Stimulated activated CD8-positive, alpha-beta memory T cell treated with anti-CD3 and anti-CD28 coated beads, Interleukin-2, amount 100 ng/mL, for 1 hour (primary cell): ENCODE measurements at places on chromosomes 3 and 15.

GRCh38 chr3:97979610-97980009, 7.4 kb upstream of the RIOX2 start:
- no peak for DNase-seq

- no peak for DNase-seq
Measured at GRCh38 chr3:118792191-118792590, 242.5 kb downstream of the IGSF11 start.

DNA sequence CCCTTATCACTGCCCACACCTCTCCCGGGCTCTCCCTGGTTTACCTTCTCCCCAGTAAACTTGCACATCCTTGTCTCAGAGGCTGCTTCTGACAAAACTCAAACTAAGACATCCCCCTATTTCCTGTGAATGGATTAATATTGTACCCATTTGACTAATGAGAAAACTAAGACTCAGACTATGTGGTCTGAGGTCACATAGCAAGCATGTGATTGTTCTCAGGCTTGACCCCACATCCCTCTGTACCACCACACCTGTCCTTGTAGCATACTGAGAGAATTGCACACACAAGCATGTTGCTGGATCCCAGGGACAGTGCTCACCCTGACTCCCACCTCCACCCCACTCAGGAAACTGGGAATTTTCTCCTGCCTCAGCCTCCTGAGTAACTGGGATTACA, 90.7 kb upstream of the HES1 start:
- no peak for DNase-seq

DNA sequence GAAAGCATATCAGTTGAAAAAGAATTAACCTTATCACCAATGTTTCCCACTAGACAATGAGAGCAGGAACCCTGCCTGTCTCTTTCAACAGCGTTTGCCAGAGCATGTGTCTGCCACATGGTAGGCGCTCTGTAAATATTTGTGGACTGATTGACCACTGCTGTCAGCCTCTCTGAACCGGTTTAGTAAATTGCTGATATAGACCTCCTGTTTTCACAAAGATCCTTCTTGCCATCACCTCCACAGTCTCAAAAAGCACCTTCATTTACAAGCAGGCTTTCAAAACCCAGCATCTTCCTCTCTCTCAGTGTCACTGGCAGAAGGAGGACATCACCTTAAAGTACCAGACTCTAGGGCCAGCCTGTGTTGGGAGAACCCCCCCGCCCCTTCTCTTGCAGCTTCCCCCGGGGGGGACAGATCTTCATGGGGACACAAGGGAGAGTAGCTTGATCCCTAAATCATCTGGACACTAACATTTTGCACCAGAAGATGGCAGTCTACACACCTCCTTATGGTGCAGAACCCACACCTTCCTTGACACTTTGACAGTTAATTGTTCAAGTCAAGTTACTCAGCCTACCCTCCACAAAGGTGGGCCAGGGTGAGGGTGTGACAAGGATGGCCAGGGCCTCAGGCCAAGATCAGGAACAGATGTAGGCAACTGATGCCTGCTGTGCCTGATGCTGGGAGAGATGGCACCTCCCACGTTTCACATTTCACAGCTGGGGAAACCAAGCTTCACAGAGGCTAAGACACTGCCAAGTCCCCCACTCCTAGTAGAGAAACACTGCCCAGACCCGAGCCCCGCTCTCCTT, 37.8 kb upstream of the USP3 start:
- peak; percentile 3 for DNase-seq

DNA sequence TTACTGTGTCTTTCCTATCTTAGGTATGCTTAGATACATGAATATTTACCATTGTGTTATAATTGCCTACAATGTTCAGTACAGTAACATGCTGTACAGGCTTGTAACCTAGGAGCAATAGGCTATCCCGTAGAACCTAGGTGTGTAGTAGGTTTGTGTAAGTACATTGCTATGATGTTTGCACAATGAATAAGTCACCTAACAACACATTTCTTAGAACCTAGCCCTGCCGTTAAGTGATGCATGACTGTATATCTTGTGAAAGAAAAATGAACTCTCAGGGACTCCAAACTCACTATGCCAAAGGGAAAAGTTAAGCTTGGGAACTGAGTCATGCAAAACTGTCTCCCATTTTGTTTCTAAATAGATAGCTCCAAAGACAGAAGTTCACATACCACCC, 91.5 kb upstream of the ACP3 start:
- no peak for DNase-seq

DNA sequence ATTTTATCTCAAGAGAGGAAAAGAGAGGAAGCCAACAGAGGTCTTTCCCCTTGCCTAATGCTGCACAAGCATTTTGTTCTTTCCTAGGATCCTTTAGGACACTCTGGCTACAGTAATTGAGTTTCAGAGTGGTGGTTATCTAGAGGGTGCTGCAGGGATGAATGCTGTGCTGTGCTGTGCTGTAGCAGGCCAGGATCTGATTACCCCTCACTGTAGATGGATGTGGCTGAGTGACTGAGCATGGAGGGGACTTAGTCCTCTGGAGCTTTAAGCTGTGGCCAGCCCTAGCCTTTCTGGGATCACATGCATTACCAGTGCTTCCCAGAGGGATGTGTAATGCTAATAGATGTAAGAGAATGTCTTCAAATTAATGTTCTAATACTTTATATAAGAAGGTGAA, 94.8 kb downstream of the SLC9A9 start:
- DNase-seq, result no peak

GRCh38 chr15:30791239-30792175, 112.2 kb upstream of the FAN1 start:
- DNase-seq, result no peak

- no peak for DNase-seq
Measured at GRCh38 chr3:24306518-24306917, 188.1 kb downstream of the THRB start.

DNA sequence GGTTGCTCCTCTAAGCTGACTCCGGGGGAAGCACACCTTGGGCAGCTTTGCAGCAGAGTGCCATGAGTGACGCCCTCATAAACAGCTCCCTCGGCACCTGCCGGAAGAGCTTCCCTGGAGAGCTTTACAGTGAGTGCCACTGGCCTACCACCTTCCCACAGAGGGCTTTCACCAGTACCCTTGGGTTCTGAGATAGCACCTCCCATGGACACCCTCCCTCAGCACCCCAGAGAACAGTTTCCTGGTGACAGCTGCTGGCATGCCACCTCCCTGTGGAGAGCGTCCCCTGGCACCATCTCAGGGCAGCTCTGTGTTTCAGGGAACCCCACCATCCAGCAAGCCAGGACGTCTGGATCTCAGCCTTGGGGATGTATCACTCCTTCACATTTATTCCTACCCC, 49.1 kb downstream of the RUBCN start:
- no peak for DNase-seq

- DNase-seq, result no peak
Measured at GRCh38 chr15:68719672-68720071, 101.0 kb downstream of the ANP32A start.

DNA sequence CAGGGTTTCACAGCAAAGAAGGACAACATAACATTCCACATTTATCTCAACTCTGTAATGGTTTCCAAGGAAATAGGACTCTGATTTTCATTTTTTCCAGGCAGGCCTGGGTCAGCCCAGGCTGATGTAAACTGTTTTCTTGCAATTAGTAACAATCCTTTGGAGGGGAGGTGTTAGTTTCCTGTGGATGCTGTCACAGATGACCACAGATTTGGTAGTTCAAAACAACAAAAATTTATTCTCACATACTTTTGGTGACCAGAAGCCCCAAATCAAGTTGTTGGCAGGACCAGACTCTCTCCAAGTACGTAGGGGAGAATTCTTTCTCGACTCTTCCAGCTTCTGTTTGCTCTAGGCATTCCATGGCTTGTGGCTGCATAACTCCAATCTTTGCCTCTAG, 88.0 kb downstream of the EDEM1 start:
- no peak for DNase-seq

- no peak for DNase-seq
Measured at GRCh38 chr15:31297575-31298456, 28.8 kb upstream of the KLF13 start.

DNA sequence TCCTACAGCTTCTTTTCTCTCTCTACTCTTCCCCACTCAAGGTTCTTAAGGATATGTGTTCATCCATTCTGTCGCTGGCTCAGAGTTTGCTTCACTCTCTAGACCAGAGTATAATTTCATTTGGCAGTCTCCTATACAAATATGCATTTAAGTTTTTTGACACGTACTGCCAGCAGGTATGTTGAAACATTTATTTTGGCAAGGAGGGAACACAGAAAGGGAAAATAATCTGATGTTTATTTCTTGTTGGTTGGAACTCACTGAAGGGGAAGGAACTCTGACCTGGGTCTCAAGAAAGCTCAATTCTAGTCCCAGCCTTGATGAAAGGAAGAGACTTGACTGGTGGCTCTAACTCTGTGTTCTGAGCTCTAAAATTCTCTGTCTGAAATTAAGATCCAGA, 21.6 kb downstream of the FANCD2 start:
- DNase-seq, result no peak

- DNase-seq, result no peak
Measured at GRCh38 chr3:194139071-194139813, 3.3 kb downstream of the HES1 start.

DNA sequence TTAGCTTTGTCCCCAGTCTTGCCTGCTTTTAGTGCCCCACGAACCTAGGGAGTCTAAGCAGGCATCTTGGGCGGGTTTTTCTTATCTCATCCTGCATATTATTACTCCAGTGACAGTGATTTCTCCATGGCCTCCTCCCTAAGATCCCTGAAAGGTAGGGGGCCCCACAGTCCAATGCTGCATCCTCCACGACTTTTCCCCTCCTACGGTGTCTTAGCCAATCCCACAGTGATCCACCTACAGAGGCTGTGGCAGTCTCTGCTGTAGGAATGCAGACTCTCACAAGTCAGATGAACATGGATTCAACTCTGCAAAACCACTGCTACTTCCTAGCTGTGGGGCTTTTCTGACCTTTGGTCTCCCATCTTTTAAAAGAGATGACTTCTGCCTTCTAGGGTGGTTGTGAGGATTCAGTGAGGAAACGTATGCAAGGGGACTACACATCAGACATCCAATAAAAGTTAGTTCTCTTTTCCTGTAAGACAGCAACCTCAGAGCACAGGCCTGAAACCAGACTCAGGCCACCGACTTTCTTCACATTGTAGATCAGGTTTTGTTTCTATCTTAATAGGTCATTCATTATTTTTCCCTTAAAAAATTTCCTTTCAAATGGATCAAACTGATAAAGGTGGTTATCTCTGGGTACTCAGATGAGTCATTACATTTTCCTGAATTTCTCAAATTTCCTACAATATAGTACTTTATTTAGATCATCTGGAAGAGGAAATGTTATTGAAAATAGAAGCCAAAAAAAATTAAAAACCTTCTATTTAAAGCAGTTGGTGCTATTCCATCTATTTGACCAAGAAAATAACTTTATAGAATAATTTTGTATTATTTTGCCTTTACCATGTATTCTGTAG, 23.2 kb downstream of the ILDR1 start:
- no peak for DNase-seq

GRCh38 chr3:15065550-15066007, 464 bp upstream of the MRPS25 start:
- DNase-seq, result no peak

DNA sequence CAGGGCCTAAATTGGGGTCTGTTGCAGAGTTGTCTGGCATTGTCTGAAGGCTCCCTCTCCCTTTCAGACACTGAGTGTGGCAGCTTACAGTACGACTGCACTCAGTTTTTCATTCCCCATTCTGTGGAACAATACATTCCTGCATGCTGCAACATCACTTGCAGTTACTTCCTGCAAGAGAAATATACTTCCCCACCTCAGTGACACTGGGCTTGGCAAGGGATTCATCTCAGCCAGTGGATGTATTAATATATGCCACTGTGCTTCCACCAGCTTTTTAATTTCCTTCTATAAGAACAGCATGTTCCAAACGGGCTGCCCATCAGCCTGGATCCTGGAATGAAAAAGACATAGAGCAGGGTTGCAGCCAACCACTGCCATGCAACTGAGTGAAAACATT, 23.1 kb downstream of the B3GALNT1 start:
- DNase-seq, result no peak

DNA sequence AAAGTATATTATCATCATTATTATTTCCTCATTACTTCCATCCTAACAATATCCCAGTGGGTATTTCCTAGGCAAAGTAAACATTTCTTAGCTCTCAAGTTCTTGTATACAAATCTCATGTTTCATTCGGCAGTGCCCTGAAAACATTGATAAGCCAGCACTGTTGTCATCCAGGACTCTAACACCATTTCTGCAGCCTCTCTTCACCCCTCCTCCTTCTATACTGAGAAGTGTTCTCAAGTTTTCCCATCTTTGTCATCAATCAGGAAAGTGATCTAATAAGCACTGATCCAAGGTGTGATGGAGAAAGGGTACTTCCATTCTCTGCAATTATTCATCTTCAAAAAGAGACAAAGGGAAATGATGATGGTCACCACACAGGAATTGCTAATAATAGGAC, 168.4 kb upstream of the CCDC54 start:
- no peak for DNase-seq

GRCh38 chr3:33317963-33318709, 40.9 kb downstream of the FBXL2 start:
- DNase-seq, result no peak

GRCh38 chr15:64348455-64348854, 7.5 kb downstream of the CSNK1G1 start:
- DNase-seq, result no peak

GRCh38 chr15:85044251-85044853, 62.7 kb downstream of the PDE8A start:
- no peak for DNase-seq

DNA sequence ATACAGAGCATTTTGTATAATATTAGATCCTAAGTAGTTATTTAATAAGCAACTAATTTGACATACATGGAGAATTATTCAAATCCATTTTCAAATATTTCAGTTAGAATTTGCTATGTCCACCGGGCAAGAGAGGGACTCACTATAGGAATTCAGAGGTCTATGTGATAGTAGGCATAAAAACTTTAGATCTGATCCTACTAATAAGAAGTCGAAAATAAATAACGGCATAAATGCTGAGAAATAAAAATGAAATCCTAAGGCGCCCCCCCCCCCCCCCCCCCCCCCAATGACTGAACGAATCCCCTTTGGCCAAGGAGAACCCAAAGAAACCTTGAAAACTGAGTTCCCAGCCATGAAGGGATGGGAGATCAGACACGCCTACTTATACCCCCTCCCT, 80.6 kb downstream of the ZNF385D start:
- DNase-seq, result no peak

GRCh38 chr3:119543147-119543546, 16.3 kb downstream of the CD80 start:
- DNase-seq, result no peak

- no peak for DNase-seq
Measured at GRCh38 chr3:112394003-112394640, 61.2 kb downstream of the CD200 start.

- DNase-seq, result no peak
Measured at GRCh38 chr15:89374086-89374981, 39.7 kb upstream of the POLG start.

GRCh38 chr3:29138171-29138570, 142.7 kb upstream of the RBMS3 start:
- no peak for DNase-seq

DNA sequence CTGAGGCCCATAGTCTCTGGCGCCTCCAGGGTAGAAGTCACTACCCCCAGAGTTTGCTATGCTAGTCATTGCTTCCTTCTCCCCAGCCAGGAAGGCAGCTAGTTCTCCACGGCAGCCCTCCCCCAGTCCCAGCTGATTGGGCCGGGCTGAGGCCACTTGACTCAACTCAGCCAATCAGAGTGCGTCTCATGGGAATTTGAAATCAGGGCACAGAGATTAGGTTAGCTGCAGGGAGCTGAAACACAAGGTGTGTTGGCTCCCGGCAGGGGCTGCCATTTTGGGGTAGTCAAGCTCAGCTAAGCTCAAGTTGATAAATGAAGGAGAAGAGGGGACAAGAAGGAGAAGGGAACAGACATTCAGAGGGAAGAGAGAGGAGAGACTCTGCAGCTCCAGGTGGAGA, 32.8 kb downstream of the LINGO1 start:
- no peak for DNase-seq
